ENCODE measurements at places on chromosomes 4 and X.

DNA sequence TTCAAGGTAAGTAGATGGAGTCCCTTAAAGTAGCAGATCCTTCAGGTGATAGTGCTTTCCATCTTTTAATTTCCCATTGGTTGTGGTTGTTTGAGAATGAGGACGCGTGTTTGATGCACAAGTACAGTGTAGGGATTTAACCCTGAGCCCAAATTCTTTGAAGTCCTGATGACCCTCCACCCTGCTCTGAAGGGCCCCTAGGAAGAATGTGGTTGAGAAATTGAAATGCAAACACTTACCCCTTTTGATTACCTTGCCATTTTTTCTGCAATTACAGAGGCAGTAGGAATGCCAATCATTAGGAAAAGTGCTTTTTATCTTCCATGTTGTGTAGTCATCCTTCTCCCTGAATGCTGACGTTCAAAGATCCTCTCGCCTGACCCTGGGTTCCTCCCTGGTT is 112.4 kb downstream of the ZNF518B start:
- no peak for DNase-seq

- peak; percentile 57 for DNase-seq
Measured at GRCh38 chrX:153764786-153765137, 713 bp downstream of the PLXNB3 start.

DNA sequence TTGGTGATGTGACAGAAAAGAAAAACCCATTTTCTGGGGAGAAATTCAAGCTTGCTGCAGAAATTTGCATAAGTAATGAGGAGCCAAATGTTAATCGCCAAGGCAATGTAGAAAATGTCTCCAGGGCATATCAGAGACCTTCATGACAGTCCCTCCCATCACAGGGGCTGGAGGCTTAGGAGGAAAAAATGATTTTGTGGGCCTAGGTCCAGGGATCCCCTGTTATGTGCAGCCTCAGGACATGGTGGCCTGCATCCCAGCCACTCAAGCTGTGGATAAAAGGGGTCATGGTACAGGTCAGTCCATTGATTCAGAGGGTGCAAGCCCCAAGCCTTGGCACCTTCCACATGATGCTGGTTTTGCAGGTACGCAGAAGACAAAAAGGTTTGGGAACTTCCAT is 90.7 kb downstream of the TGIF2LX start:
- DNase-seq: no peak

GRCh38 chr4:153471698-153472093 is 5.5 kb downstream of the TMEM131L start:
- DNase-seq: no peak

- DNase-seq: no peak
Measured at GRCh38 chrX:120306630-120307029, 4.6 kb downstream of the TMEM255A start.

DNA sequence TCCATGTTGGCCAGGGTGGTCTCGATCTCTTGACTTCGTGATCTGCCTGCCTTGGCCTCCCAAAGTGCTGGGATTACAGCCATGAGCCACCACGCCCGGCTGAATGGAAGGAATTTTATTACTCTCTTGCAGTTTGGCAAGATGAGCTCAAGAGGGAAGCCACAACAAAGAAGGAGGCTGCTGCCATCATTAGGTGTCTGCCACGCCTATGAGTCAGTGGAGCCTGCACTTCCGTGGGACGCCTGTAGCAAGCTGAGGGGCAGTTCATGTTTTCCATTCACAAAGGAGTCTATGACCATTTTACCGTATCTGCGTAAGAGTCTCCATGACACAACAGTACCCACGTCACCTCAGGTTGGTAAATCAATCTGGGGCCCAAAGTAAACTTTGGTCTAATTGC is 51.2 kb upstream of the CHRNA9 start:
- DNase-seq: no peak

DNA sequence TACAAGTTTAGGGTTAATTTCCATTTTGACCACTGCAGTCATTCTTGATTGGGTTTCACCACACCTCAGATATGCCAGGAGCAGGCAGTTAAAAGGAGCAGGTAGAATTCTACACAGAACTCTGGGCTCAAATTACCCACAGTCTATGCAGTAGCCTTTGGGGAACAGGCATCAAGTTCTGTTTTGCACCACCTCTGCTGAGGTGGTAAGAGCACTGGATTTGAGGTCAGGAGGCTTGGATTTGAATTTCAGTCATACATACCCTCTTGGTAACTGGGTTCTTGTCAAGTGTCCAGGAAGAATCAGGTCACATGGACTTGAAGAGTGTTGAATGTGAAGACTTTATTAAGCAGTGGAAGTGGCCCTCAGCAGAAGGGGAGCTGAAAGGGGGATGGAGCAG is 40.4 kb upstream of the PGK1 start:
- DNase-seq: no peak

GRCh38 chrX:113048896-113049295 is 208.3 kb upstream of the AMOT start:
- no peak for DNase-seq

DNA sequence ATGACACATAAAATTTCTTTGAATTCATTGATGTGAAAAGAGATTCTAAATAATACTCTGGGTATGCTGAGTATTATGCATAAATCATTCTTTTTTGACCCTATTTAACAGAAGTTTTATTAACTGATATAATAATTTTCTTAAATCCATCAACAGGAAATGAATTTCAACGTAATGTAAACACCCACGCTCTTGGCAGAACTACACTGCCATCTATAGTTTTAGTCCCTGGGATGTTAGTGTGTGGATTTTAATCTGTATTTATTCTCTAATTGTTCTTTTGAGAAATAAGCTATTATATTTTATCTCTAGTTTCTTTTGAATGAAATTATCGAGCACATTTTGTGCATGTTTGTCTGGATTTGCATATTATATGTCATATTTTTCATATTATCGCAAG is 666.8 kb upstream of the NDST4 start:
- no peak for DNase-seq

DNA sequence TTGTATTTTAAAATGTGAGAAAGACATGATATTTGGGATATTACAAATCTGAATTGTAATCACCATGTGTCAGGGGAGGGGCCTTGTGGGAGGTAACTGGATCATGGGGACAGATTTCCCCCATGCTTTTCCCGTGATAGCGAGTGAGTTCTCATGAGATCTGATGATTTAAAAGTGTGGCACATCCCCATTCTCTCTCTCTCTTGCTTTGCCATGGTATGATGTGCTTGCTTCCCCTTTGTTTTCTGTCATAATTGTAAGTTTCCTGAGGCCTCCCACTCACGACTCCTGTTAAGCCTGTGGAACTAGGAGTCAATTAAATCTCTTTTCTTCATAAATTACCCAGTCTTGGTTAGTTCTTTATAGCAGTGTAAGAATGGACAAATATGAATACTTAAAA is 39.0 kb downstream of the CCDC158 start:
- DNase-seq: no peak

- DNase-seq: peak; percentile 47
Measured at GRCh38 chrX:44506678-44507077, 36.0 kb downstream of the FUNDC1 start.

Data from H7 (cell line).